ENCODE measurements at places on chromosomes 2 and 18. TPM values are rescaled to one million over a fixed set of nuclear protein-coding genes. Genes with fewer than 3 reads are reported as not detected.

- DNase-seq = no peak
These were observed 80.8 kb upstream of the CERS6 start for GRCh38 chr2:168375195-168375798.

DNA sequence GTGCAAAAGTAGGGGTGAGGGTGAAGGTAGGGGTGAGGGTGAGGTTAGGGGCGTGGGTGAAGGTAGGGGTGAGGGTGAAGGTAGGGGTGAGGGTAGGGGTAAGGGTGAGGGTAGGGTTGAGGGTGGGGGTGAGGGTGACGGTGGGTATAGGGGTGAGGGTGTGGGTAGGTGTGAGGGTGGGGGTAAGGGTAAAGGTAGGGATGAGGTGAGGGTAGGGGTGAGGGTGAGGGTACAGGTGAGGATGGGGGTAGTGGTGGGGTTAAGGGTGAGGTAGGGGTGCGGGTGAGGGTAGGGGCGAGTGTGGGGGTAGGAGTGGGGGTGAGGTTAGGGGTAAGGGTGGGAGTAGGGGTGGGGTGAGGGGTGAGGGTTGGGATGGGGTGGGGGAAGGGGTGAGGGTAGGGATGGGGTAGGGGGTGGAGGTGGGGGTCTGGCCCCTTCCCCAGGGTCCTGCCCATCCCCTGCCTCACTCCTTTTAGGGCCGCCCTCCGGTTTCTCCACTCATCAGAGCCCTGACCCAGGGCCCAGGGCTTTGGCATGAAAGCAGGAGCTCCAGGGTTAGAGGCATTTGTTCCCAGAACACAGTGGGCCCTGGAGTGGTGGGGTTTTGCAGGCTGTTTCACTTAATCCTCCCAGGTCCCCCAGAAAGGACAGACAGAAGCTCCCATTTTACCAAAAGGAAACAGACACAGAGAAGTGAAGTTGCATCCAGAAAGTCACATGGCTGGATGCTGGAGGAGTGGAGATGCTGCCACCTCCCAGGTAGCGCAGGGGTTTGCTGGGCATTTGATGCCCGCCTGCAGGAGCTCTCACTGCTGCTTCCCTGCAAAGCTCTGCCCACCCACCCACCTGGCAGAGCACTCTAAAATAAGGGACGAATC is 26.9 kb downstream of the SNORC start:
- DNase-seq = no peak

DNA sequence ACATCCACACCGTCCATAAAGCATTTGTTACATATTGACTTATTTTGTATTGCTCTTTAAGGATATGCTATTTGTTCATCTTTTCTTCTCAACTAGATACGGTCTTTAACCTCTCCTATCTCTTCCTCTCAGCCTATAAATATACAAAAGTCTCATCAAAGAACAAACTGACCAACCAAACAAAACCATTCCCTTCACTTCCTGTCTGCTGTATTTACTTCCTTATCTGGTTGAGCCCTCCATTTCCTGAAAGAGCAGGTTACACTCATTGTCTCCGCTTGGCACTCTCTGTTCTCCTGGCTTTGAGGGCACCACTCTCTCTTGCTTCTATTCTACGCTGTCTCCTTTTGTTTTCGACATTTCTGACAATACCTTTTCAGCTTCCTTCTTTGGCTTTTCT is 431.9 kb upstream of the TCF4 start:
- DNase-seq = no peak

GRCh38 chr2:128324008-128324896 is 5.6 kb upstream of the HS6ST1 start:
- peak; percentile 4 for DNase-seq

- no peak for DNase-seq
These were observed 136.3 kb upstream of the CCDC68 start for GRCh38 chr18:55095584-55095983.

DNA sequence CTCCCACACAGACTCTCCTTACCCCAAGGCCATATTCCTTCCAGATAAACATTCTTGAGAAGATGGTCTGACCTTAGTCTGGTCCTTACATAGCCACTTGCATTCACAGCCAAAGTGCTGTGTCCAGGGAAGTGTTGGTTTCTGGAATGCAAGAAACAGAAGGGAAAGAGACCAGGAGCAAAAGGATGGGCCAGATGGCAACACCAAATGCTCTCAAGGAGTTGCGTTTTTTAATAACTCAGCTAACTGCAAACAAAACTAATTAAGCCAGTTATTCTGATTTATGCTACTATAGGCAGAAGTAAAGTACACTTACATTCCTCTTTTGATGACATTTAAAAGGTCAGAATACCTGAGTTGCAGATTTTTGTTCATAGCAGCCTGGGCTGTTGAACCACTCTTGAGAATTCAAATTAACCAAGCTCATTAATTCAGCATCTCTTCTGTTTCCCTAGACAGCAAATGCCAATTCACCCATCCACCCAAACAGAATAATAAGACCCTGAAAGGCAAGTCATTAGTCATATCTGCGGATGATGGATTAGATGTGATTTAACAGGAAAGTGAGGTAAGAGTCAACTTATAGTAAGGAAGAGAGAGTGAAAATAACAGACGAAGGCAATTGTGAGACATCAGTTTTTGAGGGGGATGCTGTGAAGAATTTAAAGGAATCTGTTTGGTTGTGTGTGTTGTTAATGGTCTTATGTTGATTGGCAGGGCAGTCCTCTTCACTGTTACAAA is 18.8 kb downstream of the CCDC85A start:
- DNase-seq = no peak

DNA sequence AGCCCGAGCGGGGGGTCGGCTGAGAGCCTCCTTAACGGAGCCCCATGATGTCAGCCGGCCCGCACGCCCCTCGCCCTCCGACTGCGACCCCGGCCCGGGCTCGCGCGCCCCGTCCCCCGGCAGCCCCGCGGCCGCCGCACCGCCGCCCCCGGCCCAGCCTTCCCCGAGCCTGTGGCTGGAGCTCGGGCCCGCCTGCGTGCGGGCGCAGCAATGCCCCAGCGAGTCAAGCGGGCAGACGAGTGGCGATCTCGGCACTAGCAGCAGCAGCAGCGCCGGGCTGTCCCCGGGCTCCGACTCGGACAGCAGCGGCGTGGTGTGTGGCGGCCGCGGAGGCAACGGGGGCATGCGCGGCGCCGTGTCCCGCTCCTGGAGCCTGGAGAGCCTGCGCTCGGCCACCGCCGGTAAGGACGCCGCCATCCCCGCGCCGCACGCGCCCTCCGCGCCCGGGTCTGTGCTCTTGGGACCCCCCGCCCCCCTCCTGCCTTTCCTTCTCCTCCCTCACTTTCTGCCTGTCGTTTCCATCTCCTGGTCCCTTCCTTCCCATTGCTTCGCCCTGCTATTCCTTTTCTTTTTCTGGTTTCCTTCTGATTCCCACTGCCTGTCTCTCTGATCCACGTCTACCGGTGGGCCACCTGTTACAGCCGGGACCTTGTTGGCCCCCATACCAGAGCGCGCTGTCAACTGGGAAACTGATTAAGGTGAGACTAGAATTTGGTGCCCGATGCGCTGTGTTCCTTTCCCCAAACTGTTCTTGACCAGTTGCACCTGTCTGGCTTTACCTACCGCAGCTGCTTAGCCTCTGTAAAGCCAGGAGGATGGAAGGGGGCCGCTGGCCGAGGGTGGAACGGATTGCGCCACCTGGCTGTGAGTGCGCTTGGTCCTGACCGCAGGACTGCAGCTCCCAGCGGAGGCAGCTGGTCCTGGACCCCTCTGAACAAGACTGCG is 127.4 kb downstream of the ARHGEF4 start:
- no peak for DNase-seq

GRCh38 chr2:189409647-189410046 is 31.6 kb upstream of the WDR75 start:
- no peak for DNase-seq

DNA sequence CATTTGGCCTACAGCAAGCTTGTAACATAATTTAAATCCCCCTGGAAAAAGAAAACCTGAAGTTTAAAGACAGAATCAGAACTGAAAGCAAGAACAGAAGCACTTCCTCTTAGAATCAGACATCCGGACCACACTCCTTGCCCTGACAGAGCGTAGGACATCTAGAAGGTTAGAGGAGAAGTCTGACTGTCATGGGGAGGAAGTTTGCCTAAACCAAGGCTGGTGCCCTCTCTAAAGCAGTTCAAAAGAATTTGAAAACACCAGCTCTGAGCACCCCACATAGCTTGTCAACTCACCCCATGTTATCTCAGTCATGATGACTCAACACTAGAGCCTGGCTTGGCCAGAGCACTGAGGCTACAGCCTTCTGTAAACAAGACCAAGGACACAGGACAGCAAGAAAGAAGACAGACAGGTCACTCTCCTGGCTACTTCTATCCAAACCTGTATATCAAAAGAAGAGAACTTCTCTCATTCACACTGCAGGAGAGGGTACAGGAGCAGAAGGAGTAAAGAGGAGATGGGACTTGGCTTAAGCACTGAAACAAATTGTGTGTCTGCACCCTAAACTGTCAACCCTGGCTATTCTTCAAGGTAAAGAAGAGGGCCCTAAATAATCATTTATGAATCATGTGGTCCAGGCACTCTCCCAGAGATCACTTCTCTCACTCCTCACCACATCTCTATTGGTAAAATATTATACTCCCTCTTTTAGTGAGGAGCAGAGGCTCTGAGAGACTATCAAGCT is 198.6 kb downstream of the MEMO1 start:
- DNase-seq = peak; percentile 22

- DNase-seq = no peak
These were observed 2.0 kb downstream of the KCTD1 start for GRCh38 chr18:26546170-26546874.

GRCh38 chr2:30437809-30438548 is 9.1 kb upstream of the LCLAT1 start:
- DNase-seq = no peak

- no peak for DNase-seq
These were observed 27.3 kb downstream of the RFTN2 start for GRCh38 chr2:197647961-197648690.

DNA sequence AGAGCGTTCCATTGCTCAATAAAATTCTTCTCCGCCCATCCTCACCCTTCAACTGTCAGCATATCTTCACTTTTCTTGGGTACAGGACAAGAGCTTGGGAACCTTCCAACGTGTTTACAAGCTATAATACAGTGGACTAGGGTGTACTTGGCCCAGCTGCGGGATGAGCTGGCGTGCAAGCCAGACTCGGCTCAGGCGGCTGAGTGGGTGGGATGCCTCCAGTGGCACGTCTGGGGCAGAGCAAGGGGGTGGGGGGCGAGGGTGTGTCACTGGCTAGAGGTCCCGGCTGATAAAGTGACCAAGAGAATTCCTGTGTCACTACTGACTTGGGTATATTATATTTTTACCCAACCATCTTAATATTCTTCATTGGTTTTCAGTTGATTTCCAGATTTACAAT is 179.7 kb downstream of the EVA1A start:
- DNase-seq = no peak

DNA sequence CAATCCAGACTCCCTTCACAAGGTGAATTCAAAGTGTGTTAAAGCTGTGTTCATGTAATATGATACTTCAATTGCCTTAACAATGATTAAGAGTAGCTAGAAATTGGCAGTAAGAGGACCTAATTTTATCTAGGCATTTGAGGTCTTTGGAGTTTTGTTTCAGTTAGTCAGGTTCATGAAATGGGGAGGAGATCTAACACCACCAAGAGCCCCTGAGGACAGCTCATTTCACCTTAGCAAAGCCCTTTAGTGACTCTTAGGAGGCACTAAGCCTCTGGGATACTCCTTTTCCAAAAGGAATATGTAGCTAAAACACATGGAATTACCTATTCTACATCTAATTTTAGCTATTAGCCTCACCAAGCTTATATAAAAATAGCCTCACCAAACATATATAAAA is 716.5 kb upstream of the RAB6C start:
- no peak for DNase-seq

DNA sequence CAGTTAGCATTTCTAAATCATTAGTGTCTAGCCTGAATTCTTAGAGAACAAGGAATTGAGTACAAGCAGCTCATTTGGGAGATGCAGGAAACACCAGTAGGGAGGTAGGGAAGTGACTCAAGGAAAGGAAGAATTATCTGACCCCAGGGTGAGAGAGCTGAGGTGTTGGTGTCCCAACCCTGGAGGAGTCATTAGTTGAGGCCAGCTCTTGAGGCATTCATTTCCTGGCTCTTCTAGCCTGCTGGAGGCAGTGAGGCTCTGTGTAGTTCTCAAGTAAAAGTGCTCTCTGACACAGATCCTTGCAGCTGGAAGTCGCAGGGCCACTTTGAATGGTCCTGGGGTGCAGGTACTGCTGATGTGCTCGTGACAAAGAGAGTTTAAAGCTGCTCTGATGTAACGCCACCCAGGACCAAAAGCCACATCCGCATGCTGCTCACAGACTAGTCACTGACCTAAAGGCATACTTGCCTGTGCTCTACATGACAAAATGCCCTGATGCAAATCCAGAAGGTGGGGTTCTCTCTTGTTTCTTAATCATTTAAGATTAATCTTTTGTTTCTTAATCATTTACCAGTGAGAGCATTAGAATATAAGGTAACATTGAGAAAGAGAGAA is 299.5 kb upstream of the LYPD1 start:
- DNase-seq = no peak

DNA sequence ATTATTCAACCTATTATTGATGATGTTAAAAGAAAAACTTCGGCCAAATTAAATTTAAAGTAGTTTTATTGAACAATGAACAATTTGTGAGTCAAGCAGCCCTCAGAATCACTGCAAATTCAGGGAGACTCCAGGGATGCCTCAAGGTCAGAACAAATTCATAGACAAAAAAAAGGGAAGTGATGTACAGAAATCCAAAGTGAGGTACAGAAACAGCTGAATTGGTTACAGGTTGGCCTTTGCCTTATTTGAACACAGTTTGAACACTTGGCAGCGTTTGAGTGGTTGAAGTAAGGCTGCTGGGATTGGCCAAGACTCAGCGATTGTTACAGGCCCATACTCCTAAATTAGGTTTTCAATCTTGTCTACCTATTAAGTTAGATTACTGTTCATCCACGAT is 47.4 kb upstream of the DSG1 start:
- DNase-seq = no peak

DNA sequence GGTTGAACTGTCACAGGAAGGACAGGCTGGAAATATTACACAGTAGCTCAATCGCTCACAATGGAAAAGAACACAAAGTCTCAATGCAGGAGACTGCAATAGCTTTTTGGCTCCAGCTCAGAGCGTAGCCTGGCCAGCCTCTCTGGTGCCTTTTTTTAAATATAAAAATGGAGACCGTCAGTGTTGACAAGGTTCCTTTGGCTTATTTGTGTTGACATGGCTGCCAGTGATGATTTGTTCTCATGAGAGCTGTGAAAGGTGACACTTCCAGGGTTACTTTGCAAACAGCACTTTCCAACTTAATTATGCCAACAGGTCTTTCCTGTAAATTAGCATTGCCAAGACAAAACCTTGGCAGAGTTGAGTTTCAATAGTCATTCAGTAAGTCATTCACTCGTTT is 70.8 kb downstream of the KCNE4 start:
- no peak for DNase-seq

GRCh38 chr2:33810046-33810835 is 211.1 kb upstream of the FAM98A start:
- no peak for DNase-seq

- no peak for DNase-seq
These were observed 87.4 kb downstream of the SMIM21 start for GRCh38 chr18:75339936-75340605.

- no peak for DNase-seq
These were observed 21.7 kb downstream of the CLASP1 start for GRCh38 chr2:121627525-121628050.

GRCh38 chr2:227370092-227370491 is 9.0 kb downstream of the TM4SF20 start:
- no peak for DNase-seq

The TET3 gene
- total RNA-seq = 24.1 TPM

The PPP4R1 gene
- 40.2 TPM for total RNA-seq

The CERKL gene
- total RNA-seq = not detected

The TRIM43 gene
- total RNA-seq = not detected

The IGFBP5 gene
- not detected for total RNA-seq

The CEP192 gene
- 25.0 TPM for total RNA-seq

The IL37 gene
- not detected for total RNA-seq

The ASXL3 gene
- total RNA-seq = not detected

The HEATR5B gene
- 23.9 TPM for total RNA-seq

The ZNF519 gene
- 10.4 TPM for total RNA-seq
